GM03348 (cell line): ENCODE measurements at places on chromosomes 1 and 21.
A peak's percentile ranks its signal among the peaks of the same experiment; 100 is the strongest.

GRCh38 chr1:165905853-165906252, 78.4 kb downstream of the UCK2 start:
- DNase-seq, result no peak

DNA sequence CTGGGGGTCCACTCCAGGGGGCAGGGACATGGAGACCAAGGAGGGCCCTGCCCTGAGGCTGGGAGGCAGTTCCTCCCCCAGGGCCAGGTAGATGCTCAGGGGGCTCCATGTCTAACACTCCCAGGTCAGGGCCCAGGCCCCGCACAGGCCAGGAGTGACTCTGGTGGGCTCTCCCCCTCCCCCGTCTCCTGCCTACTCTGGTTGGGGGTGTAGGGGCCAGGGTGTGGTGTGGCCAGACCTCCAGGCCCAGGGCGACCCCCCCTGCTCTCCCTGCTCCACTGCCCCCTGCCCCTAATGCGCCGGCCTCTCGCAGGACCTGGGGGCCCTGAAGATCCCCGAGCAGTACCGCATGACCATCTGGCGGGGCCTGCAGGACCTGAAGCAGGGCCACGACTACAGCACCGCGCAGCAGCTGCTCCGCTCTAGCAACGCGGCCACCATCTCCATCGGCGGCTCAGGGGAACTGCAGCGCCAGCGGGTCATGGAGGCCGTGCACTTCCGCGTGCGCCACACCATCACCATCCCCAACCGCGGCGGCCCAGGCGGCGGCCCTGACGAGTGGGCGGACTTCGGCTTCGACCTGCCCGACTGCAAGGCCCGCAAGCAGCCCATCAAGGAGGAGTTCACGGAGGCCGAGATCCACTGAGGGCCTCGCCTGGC, 19.7 kb upstream of the CCDC27 start:
- DNase-seq, result no peak

- DNase-seq, result no peak
Measured at GRCh38 chr1:29417147-29417858, 181.0 kb downstream of the PTPRU start.

DNA sequence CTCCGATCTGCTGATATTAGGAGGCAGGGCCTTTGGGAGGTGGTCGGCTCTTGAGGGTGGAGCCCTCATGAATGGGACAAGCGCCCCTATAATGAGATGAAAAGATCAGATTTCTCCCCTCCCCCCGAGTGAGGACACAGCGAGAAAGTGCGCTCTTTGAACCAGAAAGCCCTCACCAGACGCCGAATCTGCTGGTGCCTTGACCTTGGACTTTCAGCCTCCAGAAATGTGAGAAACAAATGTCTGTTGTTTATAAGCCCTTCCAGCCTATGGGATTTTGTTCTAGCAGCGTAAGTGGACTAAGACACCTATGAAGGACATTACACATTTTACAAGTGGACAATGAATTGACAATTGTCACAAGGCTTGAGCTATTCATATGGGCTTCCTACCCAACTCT, 80.2 kb downstream of the RIPK4 start:
- no peak for DNase-seq

DNA sequence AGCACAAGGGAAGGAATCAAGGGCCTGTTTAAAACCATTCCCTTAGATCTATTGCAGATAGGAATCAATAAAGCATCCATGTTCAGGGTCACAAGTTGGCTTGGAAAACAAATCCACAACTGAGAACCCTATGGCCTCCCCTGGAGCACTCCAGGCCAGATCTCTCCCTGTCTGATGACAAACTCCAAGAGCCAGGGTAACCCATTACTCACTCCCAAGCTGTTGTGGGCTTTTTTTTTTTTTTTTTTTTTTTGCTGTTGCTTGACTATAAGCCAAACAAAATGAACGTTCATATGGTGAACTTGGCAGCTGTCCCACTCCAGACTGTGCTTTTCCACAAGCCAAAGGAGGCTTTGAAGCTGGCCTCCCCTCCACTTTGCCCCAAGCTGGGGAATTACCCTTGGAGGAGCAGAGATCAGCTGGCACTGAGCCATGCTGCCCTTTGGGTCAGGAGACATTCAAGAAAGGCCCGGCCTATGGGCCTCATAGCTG, 35.7 kb upstream of the VAV3 start:
- no peak for DNase-seq

- DNase-seq, result no peak
Measured at GRCh38 chr21:32519945-32520874, 65.1 kb downstream of the TCP10L start.

GRCh38 chr1:119873135-119874015, 22.9 kb downstream of the ADAM30 start:
- peak; percentile 69 for DNase-seq

DNA sequence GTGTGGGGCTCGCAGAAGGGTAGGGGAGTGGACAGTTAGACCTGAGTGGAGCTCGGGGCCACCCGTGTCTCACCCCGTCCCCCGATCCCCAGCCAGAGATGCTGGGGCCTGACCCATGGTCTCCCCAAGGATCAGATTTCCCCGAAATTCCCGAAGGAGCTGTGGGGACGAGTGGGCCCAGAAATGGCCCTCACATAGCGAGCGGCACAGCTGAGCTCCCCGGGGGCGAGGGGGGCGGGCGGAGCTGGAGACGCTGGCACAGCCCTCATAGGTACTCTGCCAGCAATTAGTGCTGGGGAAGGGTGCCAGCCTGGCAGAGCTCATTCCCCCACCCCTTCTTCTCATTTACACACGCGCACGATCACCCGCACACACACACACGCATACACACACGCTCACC, 9.2 kb downstream of the CASZ1 start:
- DNase-seq, result no peak

DNA sequence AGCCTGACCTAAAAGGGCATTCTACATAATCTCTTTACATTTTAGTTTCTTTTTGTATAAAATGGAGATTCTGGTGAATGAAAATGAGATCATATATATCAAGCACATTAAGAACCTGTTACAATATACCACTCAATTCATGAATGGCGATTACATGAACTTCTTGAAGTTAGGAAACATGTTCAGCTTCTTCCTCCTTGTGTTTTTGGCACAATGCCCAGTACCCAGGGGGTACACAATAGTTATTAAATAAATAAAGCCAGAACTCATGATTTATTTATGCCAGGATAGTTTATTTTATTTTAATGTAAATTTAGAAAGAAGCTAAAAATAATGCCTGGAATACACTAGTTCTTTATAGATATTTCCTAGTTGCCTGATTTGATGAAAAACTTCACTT, 186.0 kb upstream of the PTGFR start:
- DNase-seq, result no peak

- DNase-seq, result peak; percentile 90
Measured at GRCh38 chr1:975896-976683, 5.8 kb downstream of the PERM1 start.

DNA sequence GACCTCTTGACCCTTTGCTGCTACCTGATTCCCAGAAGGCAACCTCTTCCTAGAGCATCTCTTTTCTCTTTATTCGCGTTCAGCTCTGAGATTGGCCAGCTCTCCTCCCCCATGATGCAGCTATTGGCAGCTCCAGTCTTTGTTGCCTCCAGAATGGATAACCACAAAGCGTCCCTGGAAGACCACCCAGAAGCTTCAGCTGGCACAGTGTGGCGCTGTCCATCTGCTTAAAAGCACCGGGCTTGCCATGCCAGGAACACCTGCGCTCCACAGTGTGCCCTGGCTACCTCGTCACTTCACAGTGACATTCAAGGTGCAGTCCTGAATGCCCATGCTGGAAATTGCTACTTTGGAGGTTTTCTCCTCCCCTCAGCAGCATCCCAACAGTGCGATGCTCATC, 353.9 kb downstream of the LMO4 start:
- no peak for DNase-seq

DNA sequence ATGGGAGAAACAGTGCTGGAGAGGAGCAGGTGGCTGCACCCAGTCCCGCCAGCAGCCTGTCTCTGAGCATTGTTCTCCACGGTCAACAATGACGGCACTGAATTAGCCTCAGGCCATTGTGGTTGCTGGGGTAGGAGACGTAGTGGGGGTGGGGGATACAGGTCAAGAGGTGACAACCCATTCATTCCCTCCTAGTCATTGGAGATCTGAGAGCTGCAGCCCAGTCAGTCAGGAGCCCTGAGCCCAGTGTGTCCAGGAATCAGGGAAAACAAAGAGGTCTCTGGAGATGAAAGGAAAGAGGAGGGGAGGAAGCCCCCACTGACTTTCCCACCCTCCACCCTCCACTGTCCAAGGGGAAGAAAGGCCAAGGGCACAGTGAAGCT, 15.3 kb downstream of the SMIM12 start:
- no peak for DNase-seq

DNA sequence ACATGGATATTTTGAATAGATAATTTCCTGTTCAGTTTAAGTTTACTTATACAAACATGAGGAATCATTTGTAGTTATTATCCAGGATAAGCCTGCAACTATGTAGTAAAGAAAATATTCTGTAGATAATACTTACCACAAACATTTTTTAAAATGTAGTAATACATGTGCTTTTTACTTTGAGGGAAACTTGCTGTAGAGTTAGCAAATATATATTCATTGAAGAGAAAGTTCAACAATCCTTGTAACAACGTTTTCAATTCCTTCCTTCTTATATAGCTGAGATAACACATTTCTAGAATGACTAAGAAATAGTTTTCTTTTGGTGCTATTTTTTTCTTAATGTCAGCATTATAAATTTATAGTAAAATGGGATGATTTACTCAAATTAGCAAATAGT, 664.6 kb upstream of the ADAMTS5 start:
- DNase-seq, result peak; percentile 23

- DNase-seq, result no peak
Measured at GRCh38 chr1:2868571-2869195, 67.2 kb upstream of the TTC34 start.

- peak; percentile 16 for DNase-seq
Measured at GRCh38 chr1:240455228-240455821, 156.6 kb downstream of the GREM2 start.

- DNase-seq, result no peak
Measured at GRCh38 chr1:7681401-7681800, 89.7 kb upstream of the VAMP3 start.

DNA sequence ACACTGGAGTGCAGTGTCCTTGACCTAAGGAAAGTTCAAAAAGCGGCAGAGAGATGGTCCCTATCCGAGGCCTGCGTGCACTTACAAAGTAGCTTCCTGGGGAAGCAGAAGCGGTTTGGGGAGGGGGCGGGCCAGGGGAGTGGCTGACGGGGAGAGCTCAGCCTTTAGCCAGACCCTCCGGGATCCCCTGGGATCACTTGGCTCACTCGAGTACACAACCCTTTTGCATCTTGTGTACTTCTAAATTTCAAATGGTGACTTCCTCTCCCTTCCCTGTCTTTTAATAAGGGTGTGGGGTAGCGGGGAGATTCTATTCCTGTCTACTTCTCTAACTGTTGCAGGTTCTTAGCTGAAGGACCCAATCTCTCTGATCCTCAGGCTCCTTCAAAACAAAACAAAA, 18.1 kb upstream of the SNX27 start:
- DNase-seq, result no peak

DNA sequence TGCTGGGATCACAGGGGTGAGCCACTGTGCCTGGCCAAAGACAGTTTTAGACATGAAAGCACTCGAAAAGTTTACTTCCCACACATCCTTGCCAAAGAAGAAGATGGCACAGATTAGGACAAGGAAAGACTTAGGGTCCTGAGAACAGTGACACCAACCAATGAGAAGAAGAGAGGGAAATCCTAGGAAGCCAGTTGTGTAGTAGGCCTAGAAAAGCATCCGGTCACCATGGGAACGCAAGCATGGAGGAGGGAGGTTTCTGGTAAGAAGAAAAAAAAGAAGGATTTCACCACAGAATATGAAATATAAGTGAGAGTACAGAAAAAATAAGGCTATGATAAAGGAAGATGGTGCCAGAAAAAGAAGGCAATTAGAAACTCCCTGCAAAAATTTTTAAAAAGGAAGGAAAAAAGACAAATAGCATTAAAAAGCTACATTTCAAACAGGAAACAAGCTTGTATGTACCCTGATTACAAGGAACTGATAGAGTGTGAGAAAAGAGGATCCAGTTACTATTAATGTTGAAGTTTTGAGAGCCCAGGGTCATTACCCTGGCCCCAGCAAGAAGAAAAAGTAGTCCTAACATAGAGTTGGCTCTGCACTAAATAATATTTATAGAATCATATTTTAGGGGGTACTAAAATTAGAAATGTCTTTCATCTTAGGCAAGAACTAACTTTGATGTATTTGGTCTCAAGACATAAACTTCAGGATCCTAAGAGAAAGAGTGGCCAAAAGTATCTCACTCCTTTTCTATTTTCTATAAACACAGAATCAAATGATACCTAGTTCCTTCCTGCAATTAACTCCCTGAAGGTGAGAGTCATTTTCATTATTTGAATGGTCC, 16.1 kb downstream of the DIPK1A start:
- no peak for DNase-seq

GRCh38 chr21:42848932-42849758, 30.2 kb downstream of the WDR4 start:
- DNase-seq, result no peak

GRCh38 chr1:16043521-16043920, at the start of gene CLCNKB:
Gene CLCNKB (plus strand): TSS chr1:16043782. CDS start chr1:16044493, 711 bp downstream.
- no peak for DNase-seq

DNA sequence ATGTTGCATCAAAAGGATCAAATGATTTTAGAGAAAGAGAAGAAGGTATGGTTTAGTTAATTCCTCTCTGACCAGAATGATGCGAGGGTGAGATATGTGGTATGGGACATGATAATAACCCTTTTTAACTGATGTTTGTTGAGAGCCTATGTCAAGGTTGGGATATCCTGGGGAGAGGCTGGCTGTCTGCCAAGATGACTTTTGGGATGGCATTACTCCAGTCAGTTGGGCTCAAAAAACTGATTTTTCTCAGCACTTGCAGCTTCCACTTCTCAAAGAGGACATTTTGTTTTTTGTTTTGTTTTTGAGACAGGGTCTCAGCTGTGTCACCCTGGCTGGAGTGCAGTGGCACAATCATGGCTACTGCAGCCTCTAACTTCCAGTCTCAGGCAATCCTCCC, 17.7 kb upstream of the STX12 start:
- no peak for DNase-seq

- no peak for DNase-seq
Measured at GRCh38 chr21:23690316-23690715, 1917.0 kb downstream of the MRPL39 start.

- DNase-seq, result no peak
Measured at GRCh38 chr1:215104283-215104682, 21.7 kb downstream of the KCNK2 start.

- no peak for DNase-seq
Measured at GRCh38 chr1:20716232-20716631, 1.6 kb downstream of the KIF17 start.

DNA sequence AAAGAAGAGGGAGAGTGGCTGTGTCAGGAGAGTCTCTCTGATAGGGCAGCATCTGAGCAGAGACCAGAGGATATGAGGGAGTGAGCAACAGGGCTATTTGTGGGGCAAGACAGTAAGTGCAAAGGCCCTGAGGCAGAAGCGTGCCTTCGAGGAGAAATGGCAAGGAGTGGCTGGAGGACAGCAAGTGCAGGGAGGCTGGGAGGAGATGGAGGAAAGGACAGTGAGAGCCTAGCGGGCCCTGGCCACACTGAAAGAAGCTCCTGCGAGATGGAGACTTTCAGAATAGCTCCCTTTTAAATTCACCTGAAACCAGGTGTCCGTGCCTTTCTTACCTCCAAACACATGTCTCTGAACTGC, 25.2 kb downstream of the EXOC8 start:
- no peak for DNase-seq
